ENCODE measurements at places on chromosomes 16 and 17. TPM values are rescaled to one million over a fixed set of nuclear protein-coding genes. Genes with fewer than 3 reads are reported as not detected.

GRCh38 chr16:48445782-48446533, 60.7 kb upstream of the SIAH1 start:
- DNase-seq, result no peak

DNA sequence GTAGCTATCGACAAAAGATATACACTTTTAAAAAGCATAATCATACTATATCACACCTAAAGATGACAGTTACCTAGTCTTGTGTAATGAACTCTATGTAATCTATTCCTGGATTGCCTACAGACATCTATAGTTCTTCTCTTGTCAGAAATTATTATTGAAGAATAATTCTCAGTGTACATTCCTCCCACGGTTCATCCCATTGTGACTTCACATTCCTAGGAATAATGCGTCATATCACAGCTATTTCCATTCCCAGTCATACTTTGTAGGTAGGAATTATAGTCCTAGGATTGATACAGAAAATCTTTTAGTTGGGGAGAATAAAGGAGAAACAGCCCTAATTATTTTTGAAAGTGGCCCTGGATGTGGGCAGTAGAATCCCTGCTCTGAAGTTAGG, 44.0 kb upstream of the ABCC11 start:
- no peak for DNase-seq

- DNase-seq, result no peak
Measured at GRCh38 chr16:3949287-3949686, 68.8 kb upstream of the CREBBP start.

DNA sequence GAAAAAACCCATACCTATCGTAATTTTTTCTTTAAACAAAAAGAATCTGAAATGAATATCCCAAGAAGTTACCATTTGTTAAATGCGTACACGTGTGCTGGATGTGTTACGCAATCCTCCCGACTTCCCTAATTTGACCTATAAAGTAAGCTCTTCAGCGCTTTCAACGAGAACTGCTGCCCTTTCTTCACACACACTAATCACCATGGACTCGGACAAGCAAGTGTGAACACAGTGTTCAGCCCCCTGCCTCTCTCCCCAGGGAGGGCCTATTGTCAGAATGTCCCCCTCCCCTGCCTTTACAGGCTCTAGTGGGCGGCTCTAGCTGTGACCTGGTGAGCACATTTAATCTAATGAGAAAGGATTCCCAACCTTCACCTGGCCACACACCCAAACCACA, 216.1 kb downstream of the CEP112 start:
- DNase-seq, result no peak

GRCh38 chr17:80008848-80009247, 26.8 kb downstream of the TBC1D16 start:
- DNase-seq, result no peak

DNA sequence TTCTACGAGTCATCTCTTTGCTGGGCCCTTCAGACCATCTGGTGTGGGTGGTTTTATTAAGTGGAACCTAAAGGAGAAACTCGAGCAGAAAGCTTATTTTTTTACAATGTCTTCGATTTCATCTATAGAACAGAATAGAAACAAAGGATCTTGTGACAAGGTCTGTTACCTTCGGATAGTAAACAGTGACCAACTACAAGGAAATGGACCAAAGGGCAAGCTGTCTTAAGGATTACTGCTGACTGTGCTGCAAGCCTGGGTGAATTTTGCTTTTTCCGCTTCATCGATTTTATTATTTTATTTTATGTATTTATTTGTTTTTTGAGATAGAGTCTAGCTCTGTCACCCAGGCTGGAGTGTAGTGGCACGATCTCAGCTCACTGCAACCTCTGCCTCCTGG, 348.9 kb upstream of the ERCC4 start:
- no peak for DNase-seq

The SPN gene
- polyA plus RNA-seq, result 2.5 TPM

The GJD3 gene
- polyA plus RNA-seq, result not detected

The NOD2 gene
- 0.30 TPM for polyA plus RNA-seq

The VMO1 gene
- polyA plus RNA-seq, result 0.42 TPM

The ZNF624 gene
- 10.7 TPM for polyA plus RNA-seq

The SYCE1L gene
- polyA plus RNA-seq, result 10.5 TPM

The SECTM1 gene
- polyA plus RNA-seq, result 1.3 TPM

The NPIPA3 gene
- 13.8 TPM for polyA plus RNA-seq

The KRTAP2-3 gene
- not detected for polyA plus RNA-seq

Measured in left renal cortex interstitium (tissue), 4 donors.